ENCODE measurements at places on chromosomes 16 and 17. TPM values are rescaled to one million over a fixed set of nuclear protein-coding genes. Genes with fewer than 3 reads are reported as not detected.
A peak's percentile ranks its signal among the peaks of the same experiment; 100 is the strongest.

Gene NOG
- 0.99 TPM for total RNA-seq

Gene DPEP2NB
- not detected for total RNA-seq

Gene HOXB13
- total RNA-seq, result not detected

Gene ASPHD1
- total RNA-seq, result 5.9 TPM

Gene KCNH6
- total RNA-seq, result not detected

Gene KRT15
- total RNA-seq, result not detected

Gene SLC16A6
- 1.5 TPM for total RNA-seq

Gene TP53TG3
- total RNA-seq, result not detected

Gene P2RX1
- under 0.01 TPM for total RNA-seq

Gene KRTAP4-9
- total RNA-seq, result not detected

GRCh38 chr17:74408262-74408661 lies 23.6 kb upstream of the GPRC5C start:
- H3K27ac ChIP-seq, result no peak overlapping the region
- no peaks in the 10 kb centered on the region for H3K36me3 ChIP-seq
- DNase-seq, result peak; percentile 8
- H3K27me3 ChIP-seq, result no peaks in the 10 kb centered on the region
- no peaks in the 10 kb centered on the region for H3K4me1 ChIP-seq

GRCh38 chr16:159136-159849 lies 6.5 kb upstream of the HBM start:
- H3K36me3 ChIP-seq, result no peaks in the 10 kb centered on the region
- H3K4me3 ChIP-seq, result no peak overlapping the region
- DNase-seq, result no peak
- H3K4me1 ChIP-seq, result peaks cover 3% of the 10 kb centered on the region
- peaks cover 9% of the 10 kb centered on the region for H3K27me3 ChIP-seq
- no peak overlapping the region for H3K27ac ChIP-seq

DNA sequence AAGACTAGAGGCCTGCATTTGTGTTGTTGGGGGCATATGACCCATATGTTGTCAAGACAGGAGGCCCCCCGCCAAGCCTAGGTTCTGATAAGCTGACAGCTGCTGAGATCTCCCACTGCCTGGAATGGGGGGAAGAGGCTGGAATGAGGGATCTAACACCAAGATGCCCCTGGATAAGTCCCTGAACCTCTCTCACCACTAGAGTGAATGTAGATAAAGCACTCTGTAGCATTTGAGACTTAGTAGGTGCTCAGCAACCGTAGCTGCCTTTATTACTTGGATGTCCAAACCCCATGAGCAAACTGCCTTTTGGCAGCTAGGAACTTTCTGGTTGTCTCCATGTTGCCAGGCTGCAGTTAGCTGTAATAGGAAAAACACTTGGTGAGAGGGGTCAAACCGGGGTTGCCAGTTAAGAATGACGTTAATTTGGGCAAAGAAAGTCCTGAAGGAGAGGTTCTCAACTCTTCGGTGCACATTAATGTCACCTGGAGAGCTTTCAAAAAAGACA lies 4.4 kb upstream of the RASL10B start:
- peaks cover 8% of the 10 kb centered on the region for H3K4me1 ChIP-seq
- no peaks in the 10 kb centered on the region for H3K27me3 ChIP-seq
- H3K36me3 ChIP-seq, result peaks cover 8% of the 10 kb centered on the region
- no peak overlapping the region for H3K27ac ChIP-seq

DNA sequence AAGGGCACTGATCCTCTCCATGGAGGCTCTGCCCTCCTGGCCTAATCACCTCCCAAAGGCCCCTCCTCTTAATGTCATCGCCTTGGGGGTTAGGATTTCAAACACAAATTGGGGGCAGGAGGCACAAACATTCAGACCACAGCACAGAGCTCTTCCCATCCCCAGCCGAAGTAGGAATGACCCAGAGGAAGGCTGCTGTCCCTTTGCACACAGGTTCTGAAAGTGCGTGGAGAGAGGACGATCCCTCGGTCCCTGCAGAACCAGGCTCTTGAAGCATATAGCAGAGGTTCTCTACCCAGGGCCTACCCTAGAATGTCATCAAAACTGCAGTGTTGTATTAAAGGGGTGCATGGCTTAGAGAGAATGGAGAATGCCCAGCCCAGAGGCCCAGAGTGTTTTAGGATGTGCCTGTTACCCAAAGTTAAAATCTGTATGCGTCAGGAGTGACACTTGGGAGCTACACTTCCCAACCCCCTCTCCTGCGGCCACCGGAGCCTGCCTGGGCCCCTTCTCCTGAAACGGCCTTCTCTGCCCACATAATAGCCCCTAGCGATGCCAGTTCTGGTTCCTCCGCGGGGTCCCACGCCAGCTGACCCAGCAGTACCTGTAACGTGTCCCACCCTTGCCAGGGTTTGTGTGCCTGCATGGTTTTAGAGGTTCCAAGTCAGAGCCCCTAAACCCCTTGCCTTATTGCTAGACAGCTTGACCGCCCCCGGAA lies 159.5 kb upstream of the CACNG5 start:
- H3K4me1 ChIP-seq, result peaks cover 3% of the 10 kb centered on the region
- H3K4me3 ChIP-seq, result no peak overlapping the region
- no peaks in the 10 kb centered on the region for H3K27me3 ChIP-seq
- DNase-seq, result no peak

- H3K4me1 ChIP-seq, result peaks cover 22% of the 10 kb centered on the region
- H3K4me3 ChIP-seq, result no peak overlapping the region
- H3K36me3 ChIP-seq, result no peaks in the 10 kb centered on the region
- DNase-seq, result peak; percentile 5
- H3K27ac ChIP-seq, result no peak overlapping the region
Observed at GRCh38 chr17:83053739-83054451, 25.5 kb upstream of the METRNL start.

- DNase-seq, result peak; percentile 50
- H3K36me3 ChIP-seq, result no peaks in the 10 kb centered on the region
- H3K4me3 ChIP-seq, result no peak overlapping the region
Observed at GRCh38 chr16:46673320-46674013, 15.5 kb downstream of the VPS35 start.

DNA sequence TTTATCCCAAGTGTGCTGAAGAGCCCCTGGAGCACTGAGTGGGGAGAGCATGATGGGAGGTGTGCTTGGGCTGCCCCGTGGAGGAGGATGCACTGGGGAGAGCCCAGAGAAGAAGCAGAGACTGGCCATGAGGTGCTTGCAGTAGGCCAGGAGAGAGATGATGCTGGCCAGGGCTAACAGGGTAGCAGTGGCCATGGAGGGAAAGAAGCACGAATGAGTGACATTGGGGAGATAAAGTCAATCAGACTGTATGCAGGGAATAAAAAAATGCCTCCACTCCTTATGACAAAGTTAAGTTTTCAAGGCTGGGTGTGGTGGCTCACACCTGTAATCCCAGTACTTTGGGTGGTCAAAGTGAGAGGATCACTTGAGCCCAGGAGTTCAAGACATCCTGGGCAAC lies 5.4 kb upstream of the TMEM220 start:
- H3K36me3 ChIP-seq, result no peaks in the 10 kb centered on the region
- no peak overlapping the region for H3K4me3 ChIP-seq
- no peaks in the 10 kb centered on the region for H3K27me3 ChIP-seq
- no peaks in the 10 kb centered on the region for H3K4me1 ChIP-seq
- no peak overlapping the region for H3K27ac ChIP-seq

- H3K27ac ChIP-seq, result peak overlapping the region; percentile 88
- no peak for DNase-seq
- peaks cover 14% of the 10 kb centered on the region for H3K4me1 ChIP-seq
- H3K4me3 ChIP-seq, result peak overlapping the region; percentile 75
- H3K36me3 ChIP-seq, result peaks cover 20% of the 10 kb centered on the region
Observed at GRCh38 chr16:67936880-67937605, 393 bp upstream of the PSMB10 start.

DNA sequence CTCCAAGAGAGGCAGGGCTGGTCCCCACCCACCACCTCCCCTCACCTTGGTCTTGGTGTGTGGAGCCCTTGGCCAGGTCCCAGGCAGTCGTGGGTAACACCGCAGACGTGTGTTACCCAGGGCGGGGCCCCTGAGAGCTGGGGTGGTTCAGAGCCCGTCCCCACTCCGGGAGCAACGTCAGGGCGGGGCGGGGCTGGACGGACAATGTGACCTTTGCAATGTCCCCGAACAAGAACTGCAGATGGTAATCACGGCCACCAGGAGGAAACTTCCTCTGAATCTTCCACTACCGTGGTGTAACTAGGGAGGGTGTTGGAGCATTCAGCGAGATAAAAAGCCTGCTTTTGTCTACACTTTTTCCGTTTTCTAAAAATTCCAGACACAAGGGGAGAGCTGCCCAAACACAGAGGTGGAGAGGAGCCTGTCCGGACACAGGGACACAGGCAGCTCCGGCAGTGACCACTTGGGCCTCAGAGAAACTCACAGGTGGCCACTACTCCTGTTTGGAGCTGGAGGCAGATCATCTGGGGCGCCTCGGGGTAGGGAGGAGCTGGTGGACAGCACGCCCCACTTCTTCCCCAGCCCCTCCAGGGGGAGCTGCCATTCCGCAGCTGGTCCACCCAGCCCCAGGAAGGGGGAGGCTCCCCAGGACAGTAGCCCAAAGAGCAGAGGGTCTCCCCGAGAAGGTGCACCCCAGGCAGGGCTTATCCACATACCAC lies 14.2 kb upstream of the SLC38A10 start:
- DNase-seq, result peak; percentile 54
- H3K27ac ChIP-seq, result no peak overlapping the region
- H3K36me3 ChIP-seq, result no peaks in the 10 kb centered on the region

GRCh38 chr17:77045441-77046041 lies 95.2 kb upstream of the SEC14L1 start:
- no peaks in the 10 kb centered on the region for H3K4me1 ChIP-seq
- no peak for DNase-seq
- no peak overlapping the region for H3K4me3 ChIP-seq
- H3K27ac ChIP-seq, result no peak overlapping the region

DNA sequence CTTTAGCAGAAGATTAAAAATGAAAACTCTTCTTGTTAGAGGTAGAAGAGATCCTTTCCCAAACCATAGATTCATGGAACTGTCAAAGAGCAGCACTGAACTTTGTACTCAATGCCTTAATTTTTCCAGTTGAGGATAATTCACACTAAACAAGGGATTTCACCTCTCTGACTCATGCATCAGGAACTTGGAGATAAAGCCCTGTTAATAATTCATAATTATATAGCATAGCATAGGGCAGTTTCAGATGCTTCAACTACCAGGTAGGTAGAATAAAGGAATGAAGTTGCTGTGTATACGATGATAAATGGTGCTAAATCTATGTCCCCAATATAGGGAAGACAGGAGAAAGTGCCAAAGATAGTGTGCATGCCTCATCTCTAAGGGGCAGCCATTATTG lies 450.4 kb downstream of the MAF start:
- DNase-seq, result no peak
- H3K36me3 ChIP-seq, result no peaks in the 10 kb centered on the region
- no peak overlapping the region for H3K27ac ChIP-seq
- H3K4me1 ChIP-seq, result no peaks in the 10 kb centered on the region
- H3K27me3 ChIP-seq, result no peaks in the 10 kb centered on the region
- no peak overlapping the region for H3K4me3 ChIP-seq

GRCh38 chr16:54582631-54583250 lies 296.2 kb upstream of the IRX3 start:
- H3K27me3 ChIP-seq, result peaks cover 2% of the 10 kb centered on the region
- H3K4me3 ChIP-seq, result no peak overlapping the region
- DNase-seq, result no peak
- no peak overlapping the region for H3K27ac ChIP-seq
- H3K36me3 ChIP-seq, result no peaks in the 10 kb centered on the region
- H3K4me1 ChIP-seq, result no peaks in the 10 kb centered on the region

GRCh38 chr17:47301161-47301560 lies 22.6 kb upstream of the EFCAB13 start:
- no peak overlapping the region for H3K4me3 ChIP-seq
- no peak overlapping the region for H3K27ac ChIP-seq
- no peak for DNase-seq
- H3K27me3 ChIP-seq, result no peaks in the 10 kb centered on the region

GRCh38 chr17:34163646-34164045 lies 91.4 kb upstream of the CCL2 start:
- H3K27me3 ChIP-seq, result peaks cover 2% of the 10 kb centered on the region
- H3K4me1 ChIP-seq, result no peaks in the 10 kb centered on the region
- DNase-seq, result peak; percentile 48
- no peak overlapping the region for H3K27ac ChIP-seq

DNA sequence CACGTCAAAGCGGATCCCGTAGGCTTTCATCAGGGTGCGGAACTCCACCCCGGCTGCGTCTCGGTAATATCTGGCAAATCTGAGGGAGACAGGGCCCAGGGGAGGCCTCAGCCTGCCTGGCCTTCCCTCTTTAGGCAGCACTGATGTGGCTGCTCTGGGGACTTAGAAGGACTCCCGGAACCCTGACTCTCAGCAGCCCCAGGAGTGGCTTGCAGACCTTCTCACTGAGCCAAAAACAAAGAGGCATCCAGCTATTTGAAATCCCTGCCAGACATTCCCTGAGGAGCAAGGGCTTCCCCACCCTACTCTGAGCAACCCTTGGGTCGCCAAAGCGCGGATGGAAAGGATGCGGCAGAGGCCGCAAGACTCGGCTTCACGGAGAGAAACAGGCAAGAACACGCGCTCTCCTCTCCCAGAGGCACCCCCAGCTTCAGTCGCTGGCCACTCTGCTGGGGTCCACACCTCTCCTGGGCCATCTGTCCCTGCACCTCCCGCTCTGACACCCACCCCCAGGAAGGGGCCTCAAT lies 7.9 kb downstream of the P2RX5 start:
- no peak overlapping the region for H3K4me3 ChIP-seq
- H3K27me3 ChIP-seq, result no peaks in the 10 kb centered on the region
- no peaks in the 10 kb centered on the region for H3K36me3 ChIP-seq
- no peaks in the 10 kb centered on the region for H3K4me1 ChIP-seq
- DNase-seq, result no peak
- H3K27ac ChIP-seq, result no peak overlapping the region

DNA sequence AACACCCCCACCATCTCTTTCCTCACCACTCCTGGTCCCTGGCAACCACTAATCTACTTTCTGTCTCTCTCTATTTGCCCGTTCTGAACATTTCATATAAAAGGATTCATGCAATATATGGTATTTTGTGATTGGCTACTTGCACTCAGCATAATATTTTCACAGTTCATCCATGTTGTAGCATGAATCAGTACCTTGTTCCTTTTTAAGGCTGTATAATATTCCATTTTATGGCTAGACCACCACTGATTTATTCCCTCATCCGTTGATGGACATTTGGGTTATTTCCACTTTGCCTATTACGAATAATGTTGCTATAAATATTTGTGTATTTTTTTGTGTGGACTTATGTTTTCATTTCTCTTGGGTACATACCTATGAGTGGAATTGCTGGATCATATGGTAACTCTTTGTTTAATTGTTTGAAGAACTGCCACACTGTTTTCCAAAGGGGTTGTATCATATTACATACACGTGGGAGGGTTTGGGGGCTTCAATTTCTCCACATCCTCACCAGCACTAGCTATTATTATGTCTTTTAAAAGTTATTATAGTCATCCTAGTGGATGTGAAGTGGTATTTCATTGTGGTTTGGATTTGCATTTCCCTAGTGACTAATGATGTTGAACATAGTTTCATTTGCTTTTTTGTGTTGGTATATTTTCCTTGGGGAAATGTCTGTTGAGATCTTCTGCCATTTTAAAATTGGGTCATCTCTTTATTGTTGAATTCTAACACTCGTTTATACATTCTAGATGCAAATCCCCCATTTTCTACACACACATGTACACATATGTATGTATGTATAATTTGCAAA lies 26.3 kb downstream of the SEC14L5 start:
- H3K4me3 ChIP-seq, result no peak overlapping the region
- DNase-seq, result no peak
- peaks cover 7% of the 10 kb centered on the region for H3K27me3 ChIP-seq
- no peaks in the 10 kb centered on the region for H3K4me1 ChIP-seq

Data from fibroblast of lung (primary cell).